ENCODE measurements at places on chromosomes 3 and 15.
A peak's percentile ranks its signal among the peaks of the same experiment; 100 is the strongest.

DNA sequence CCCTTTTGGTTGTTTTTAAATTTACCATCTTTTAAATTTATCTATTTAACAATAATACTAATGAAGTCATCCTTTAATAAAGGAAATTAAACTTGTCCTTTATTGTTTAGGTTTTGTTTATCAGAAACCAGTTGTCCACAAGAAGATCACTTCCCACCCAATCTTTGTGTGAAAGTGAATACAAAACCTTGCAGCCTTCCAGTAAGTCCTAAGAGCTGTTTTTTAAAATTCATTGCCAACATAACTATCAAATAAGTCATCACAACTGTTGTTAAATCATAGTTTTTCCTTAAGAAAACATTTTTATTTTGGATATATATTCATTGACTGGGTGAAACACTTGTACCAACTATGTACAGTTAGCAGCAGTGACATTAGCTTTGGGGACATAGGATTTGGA, 59.4 kb downstream of the CALML4 start:
- no peak for DNase-seq

DNA sequence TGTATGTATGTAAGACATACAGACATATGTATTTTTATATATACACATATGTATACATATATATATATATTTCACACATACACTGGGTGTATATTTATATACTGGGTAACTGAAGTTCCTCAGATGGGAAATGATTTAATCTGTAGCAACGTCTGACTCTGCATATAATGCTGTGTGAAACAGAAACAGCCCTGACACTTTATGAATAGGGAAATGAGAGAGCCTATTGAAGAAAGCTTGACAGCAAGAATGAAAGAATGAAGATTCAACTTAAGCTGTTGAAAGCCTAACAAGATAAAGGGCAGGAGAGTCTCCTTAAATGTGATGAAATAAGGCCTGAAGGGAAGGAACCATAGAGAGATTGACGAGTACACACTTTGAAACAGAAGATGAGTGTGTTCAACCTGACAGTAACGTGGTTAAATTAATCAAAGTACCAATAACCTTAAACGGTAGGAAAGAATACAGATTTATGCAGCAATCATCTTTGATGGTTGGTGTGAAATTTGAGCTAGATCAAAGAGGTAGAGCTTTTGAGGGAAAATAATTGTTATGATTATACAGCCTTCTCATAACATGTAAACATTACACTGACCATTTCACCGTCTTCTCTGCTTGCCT, 169.9 kb downstream of the MECOM start:
- no peak for DNase-seq

DNA sequence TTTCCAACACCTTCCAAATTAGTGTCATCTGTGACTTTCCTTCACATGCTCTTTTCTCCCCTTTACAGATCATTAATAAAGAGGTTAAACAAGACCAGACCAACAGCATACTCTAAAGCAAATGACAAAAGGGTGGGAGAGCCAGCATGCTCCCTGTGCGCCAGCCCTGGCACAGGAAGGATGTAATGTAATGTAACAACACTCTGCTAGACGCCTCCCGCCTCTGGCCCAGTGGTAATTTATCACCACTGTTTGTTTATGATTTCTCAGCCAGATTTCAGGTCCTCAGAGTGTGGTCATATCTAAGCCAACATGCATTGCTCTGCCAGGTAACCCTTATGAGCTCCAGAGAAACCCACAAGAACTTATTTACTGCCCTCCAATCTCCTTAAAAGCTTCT, 189.5 kb upstream of the WNT5A start:
- DNase-seq = no peak

GRCh38 chr3:129756871-129757270, 136.6 kb downstream of the TMCC1 start:
- no peak for DNase-seq

- DNase-seq = no peak
These were observed 25.0 kb upstream of the RPP14 start for GRCh38 chr3:58281069-58281468.

GRCh38 chr3:46666453-46666845, 27.0 kb downstream of the ALS2CL start:
- peak; percentile 5 for DNase-seq

DNA sequence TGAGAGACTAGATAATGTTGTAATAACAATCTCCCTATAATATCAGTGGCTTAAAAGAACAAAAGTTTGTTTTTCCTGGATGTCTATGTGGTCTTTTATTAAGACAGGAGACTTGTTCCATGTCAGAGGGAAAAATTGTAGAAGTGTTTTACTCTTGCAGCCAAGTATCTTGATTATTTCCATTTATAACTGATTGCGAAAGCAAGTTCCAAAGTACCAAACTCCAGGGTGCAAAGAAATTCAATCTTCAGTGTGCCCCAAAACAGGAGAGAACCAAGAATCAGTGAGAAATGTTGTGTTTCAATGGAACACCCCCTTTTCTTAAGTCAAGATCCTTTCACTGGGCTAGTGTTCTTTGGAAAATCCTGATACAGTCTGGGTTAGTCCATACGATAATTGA, 624.4 kb upstream of the BCHE start:
- DNase-seq = no peak

DNA sequence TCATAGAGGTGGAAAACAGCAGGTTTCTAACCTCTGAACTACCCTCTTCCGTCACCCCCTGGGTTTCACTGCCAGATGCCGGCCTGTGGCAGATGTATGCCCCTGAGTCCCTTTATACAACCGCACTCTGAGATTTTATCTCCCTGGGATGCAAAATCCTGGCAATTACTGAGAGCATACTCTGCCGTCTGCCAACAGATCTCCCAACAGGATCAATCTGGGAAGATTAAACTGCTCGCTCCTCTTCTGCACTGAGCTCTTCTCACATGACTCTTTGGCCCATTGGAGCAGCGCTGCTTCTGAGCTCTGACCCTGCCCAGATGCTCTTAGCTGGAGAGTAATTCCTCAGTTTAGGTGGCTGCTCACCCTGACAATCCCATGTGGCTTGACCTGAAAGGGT, 133.2 kb downstream of the LIPC start:
- DNase-seq = no peak

- no peak for DNase-seq
These were observed 304.9 kb downstream of the FGF12 start for GRCh38 chr3:192422321-192422996.

DNA sequence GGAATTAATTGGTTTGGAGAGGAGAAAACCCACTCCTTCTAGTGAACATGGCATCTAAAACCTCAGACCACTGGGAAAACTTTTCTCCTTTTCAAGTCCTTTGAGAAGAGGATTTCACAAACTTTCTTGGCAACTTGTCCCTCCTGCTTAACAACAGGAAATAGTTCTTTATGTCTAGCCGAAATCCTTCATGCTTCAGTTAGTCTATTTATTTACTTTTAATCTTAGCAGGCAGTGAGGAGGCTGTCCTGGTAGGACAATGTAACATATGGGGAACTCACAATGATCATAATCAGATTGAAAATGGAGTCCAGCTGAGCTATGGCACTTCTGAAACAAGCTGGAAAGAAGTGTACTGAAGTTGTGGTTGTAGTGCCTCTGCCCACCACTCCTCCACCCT, 50.6 kb downstream of the KY start:
- DNase-seq = no peak

GRCh38 chr3:30577788-30578187, 28.6 kb upstream of the TGFBR2 start:
- no peak for DNase-seq

DNA sequence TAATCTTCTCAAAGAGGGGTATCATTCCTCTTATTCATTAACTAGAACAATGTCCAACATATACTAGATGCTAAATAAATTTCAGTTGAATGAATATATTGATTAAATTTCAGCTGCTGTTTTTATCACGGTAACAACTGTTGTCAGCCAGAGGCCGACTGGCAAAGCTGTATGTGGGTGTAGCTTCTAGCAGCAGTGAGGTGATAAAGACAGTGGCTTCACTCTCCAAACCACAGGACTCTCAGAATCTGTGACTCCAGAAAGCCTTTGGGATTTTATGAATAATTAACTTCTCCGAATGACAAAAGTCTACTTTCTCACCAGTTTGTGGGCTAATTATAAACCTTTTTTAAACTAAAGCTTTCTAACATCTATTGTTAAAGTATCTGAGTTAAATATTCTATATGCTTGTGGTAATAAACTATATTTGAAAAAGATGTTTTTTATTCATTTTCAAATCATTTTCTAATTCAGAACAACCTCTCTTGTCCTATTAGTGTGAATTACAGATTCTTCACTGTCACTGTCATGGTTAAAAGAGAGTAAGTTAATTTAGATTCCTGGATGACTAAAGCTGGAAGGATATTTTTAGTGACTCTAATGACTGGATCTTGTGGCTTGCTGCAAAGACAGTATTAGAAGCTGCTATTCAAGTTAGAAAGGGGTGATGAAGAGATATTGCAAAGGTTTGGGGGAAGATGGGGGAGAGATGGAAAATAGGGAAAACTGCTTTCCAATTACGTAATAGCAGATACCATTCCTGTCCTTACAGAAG, 796.4 kb upstream of the ARPP21 start:
- no peak for DNase-seq

- no peak for DNase-seq
These were observed 103.5 kb downstream of the SEMA6D start for GRCh38 chr15:47820747-47821319.

DNA sequence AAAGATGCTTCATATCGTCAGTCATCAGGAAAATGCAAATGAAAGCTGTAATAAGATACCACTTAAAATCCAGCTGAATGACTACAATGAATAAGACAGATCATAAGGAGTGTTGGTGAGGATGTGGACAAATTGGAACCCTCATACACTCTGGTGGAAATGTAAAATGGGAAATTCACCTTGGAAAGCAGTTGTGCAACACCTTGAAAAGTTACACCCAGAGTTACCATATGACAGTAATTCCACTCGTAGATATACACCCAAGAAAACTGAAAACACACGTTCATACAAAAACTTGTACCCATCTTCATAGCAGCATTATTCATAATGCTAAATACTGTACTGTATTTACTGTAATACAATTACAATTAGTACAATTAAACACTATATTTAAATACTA, 2.3 kb downstream of the TTC23 start:
- no peak for DNase-seq

GRCh38 chr3:53570709-53571108, 76.3 kb downstream of the CACNA1D start:
- no peak for DNase-seq

- DNase-seq = no peak
These were observed 14.3 kb downstream of the FLNB start for GRCh38 chr3:58022490-58022889.

GRCh38 chr3:124832782-124833709, 54.1 kb downstream of the ITGB5 start:
- DNase-seq = no peak

DNA sequence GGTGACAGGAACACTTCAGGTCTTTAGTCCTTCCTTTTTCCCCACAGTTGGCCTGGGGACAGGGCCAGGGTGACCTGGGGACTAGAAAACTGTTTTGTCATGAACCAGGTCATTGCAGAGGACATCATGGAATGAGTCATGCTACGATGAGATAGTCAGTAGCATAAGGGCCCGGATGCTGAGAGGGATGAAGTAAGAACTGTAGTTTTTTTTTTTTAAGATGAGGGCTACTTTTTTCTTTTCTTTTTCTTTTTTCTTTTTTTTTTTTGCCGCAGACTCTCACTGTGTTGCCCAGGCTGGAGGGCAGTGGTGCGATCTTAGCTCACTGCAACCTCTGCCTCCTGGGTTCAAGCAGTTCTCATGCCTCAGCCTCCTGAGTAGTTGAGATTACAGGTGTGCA, 8.0 kb downstream of the MAP2K5 start:
- no peak for DNase-seq

- no peak for DNase-seq
These were observed 249.3 kb downstream of the UNC13C start for GRCh38 chr15:54227569-54227968.

GRCh38 chr15:30030345-30030744, 52.4 kb upstream of the GOLGA8J start:
- DNase-seq = no peak

DNA sequence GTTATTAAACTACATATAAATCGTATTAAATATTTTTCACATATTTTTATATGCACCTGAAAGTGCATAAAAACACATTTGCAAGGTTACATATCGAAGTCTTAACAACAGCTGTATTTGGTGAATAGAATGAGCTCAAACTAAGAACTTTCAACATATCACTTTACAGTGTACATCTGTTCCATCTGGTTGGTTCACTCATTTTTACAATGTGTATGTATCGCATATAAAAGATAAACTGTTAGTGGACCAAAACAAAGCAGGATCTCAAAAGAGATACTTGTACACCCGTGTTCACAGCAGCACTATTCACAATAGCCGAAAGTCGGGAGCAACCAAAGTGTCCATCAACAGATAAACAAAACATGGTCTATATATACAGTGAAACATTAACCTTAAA, 55.8 kb downstream of the TBL1XR1 start:
- DNase-seq = no peak

GRCh38 chr15:57859130-57859685, 152.7 kb downstream of the POLR2M start:
- no peak for DNase-seq

DNA sequence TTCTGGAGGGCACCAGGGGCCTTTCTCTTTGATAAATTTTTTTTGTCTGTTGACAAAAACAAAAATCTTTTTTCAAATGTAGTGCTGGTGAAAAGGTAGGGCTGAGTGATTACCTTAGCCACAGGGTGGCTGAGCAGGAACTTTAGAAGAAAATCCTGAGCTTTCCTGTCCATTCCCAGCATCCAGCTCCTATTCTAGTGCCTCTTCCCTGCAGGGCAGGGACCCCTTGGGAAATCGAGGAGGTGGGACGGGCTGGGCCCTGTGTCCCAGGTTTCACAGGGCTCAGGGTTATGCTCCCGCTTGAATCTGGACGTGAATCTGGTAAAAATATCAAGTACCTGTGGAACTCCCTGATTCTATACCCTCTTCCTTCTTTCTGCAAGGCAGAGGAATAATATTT, 31.7 kb downstream of the EDEM1 start:
- no peak for DNase-seq

- DNase-seq = no peak
These were observed 12.2 kb upstream of the VIPR1 start for GRCh38 chr3:42490243-42490642.
